ENCODE measurements at places on chromosomes 6 and 20.

DNA sequence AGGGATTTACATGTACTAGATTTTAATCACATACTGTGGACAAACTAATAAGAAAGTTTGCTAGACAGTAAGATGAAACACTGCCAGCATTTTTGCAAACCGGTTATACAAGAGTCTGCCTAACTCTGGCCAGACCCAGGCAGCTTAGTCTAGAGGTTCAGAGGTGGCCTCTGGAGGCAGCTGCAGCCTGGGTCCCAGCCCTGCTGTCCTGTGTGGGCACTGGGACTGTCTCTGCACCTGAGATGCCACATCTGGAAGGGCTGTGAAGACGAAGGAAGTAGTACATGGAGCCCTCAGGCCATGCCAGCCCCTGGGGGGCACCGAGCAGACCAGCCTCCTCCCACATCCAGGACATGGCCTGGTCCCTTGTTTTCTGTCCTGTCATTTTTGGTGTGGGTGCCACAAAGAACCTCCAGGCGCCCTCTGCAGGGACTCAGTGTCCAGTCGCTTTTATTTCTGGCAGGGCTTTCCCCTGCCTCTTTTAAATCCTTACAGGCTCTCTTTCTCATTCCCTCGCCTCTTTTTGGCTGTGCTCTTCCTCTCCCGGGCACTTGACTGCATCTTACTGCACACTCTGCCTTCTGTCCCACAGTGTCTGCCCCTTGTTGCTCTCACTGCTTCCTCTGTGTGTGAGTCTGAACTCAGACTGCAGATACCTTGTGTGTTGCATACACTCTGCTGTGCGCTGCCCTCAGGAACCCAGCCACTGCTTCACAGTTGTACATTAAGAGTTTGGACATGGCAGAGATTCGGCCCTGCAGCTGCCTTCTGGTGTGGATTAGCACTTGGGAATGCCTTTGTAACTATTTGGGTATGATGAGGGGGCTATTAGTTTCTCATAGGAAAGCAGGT, 216.7 kb downstream of the ZDHHC14 start:
- DNase-seq, result peak; percentile 9

DNA sequence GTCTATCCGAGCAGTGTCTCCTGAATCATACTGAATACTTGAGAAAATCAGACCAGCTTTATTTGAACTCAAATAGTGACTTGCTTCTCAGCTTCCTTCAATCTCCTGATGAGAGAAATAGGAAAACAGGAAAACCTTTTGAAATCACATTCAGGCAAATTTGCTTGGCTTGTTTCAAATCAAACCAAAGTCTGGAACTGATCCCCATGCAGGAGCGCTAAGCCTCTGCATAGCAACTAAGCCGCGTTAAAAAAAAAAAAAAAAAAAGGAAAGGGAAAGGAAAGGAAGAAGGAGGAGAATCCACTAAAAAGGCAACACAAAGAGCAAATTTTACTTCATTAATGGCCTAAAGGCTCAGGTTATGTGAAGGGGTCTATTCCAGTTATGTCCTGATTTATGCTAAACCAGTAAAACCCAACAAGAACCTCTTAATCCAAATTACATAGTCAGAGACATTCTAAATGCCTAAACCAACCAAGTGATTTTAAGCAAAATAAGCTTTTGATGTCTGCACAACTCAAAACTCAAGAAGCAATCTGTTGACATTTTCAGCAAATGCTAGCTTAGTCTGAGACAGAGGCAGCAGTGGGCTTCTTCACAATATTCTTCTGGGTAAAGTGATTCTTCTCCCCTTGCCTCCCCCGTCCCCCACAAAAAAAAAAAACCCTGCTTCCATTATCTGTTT, 112.5 kb downstream of the SOBP start:
- DNase-seq, result no peak

DNA sequence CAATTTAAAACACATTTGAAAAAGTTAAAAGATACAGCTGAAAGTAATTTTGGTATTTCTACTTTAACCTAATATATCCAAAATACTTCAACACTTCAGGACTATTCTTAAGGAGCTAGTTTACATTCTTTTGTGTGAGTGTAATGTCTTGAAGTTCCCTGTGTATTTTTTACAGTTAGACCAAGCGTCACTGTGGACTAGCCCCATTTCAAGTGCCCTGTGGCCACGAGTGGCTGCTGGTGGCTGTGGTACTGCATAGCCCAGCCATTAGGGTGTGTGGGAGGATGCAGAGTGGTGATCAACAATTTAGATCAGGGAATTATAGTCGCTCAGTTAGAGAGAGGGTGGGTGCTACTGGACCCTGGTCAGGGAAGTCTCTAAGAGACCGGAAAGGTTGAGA, 869 bp upstream of the CST5 start:
- DNase-seq, result no peak

DNA sequence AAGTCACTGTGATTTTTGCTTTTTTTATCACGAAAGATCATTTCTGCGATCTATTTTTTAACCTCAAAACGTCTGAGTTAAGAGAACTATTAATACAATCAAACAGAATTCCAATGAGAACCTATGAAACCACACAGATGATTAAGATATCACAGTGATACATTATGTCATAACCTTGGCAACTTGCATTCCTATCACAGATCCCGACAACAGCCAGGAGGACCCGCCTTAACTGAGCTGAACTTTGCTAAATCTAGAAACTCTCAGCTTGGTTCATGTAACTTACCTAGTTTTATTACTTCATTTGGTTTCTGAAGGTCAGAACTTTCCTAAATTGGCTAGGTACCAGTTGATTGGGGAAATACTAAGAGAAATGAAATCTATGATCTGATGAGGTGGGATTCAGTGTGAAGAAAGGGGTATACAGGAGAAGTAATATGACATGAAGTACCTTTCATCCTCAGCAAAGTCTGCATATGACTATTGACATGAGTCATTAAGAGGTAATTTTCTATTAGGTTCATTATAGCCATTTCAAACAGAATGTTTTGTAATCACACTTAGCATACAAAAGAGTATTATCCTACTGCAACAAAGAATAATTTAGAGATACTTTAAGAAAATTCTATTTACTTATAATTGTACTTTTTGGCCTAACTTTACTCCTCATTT, 11.2 kb downstream of the LYRM4 start:
- no peak for DNase-seq

DNA sequence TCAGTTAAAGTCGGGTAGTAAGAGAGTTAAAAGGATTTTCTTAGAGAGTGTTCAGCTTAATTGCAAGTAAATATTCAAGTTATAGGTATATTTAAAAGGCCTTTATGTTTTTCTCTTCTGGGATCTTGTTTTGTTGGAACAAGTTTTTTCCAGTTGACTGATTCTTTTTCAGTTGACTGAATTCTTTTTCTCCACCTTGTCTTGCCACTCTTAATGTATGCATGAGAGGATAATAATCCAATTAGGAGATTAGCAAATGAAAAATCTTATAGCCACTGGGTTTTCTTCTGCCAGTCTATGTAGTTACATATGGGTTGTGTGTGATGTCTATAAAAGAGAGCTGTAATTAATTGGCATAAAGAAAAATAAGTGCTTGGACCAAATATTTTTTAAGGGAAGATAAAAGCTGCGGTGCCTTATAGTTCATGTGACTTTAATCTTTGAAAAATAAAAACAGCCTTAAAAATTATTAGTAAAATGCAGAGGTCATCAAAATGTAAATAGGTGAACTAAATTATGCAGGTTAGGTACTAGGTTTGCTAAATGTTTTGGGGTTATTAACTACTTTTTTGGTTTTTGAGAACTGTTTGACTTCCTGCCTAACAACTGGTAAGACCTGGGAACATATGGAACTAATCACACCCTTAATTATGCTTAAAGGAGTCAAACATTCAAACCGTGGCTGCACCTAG, 367.2 kb downstream of the HTR1B start:
- no peak for DNase-seq

Measured in NK-92 treated with Interleukin-12 subunit alpha and Interleukin-12 subunit beta, amount 100 ng/mL, for 24 hours (cell line).